Panc1 (cell line): ENCODE measurements at places on chromosomes 11 and 22.

GRCh38 chr11:18295316-18295715 is 26.6 kb downstream of the HPS5 start:
- no peak for DNase-seq

DNA sequence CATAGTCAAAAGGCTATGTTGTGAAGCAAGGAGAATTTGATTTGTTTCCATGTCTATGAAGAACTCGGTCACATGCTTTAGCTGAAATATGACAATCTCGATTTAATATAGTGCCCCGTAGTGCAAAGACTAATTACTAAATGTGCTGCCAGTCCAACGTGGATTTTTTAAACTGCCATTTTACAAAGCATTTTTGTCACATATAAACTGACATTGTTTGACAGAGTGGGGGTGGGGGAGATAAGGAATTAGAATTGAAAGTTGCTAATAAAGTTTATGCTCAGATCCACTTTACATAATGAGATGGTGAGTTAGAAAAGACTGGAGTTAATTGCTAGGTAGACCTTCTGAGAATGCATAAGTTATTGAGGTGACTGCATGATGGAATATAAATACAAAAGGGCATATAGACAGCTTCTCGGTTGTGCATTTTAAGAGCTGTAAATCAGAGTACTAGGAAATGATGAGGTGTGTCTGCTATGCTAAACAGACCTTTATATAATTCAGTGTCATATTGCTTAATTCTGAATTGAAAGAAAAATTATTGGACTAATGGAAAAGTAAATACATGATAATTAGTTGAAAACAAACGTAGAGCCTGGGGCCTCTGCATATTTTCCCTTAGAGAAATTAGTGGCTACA is 158.9 kb upstream of the MTNR1B start:
- no peak for DNase-seq

DNA sequence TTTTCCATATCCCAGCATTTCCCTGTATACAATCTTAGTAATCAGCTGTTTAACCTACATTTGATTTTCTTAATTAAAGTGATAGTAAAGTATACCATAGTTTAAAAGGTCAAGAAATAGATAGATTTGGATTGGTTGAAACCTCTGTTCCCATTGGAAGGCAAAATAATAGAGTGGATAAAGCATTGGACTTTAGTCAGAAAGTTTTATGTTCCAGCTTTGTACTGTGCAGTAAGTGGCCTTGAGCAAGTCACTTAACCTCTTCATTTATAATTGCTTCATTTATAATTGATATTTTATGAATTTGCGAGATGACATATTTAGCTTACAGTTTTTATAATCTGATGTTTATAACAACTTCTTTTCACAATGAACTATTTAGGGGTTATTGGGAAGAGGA is 3.6 kb downstream of the ZFP91 start:
- no peak for DNase-seq

GRCh38 chr11:17161515-17161914 is 46.3 kb downstream of the PIK3C2A start:
- DNase-seq, result no peak

GRCh38 chr22:31588970-31589675 is 72.9 kb downstream of the PISD start:
- no peak for DNase-seq

GRCh38 chr11:84471501-84471900 is 1155.6 kb downstream of the DLG2 start:
- DNase-seq, result no peak

DNA sequence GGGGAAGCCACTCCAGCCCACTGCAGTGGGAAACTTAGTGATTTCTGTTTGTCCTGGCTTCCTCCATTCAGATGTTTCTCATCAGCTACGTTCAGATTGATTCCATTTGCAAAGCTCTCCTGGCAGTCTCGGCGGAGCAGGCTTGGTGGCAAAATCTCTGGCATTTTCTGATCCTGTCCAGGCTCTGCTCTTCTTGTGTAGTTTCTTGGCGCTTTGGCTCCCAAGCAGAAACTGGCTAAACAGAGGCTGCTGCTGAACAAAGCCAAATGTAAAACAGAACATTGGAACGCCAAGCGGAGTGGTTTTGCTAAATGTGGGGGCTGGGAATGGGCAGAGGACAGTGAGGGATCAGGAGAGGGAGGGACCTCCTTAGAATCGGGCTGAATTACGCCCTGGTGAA is 36.7 kb downstream of the ADAMTS8 start:
- DNase-seq, result no peak

DNA sequence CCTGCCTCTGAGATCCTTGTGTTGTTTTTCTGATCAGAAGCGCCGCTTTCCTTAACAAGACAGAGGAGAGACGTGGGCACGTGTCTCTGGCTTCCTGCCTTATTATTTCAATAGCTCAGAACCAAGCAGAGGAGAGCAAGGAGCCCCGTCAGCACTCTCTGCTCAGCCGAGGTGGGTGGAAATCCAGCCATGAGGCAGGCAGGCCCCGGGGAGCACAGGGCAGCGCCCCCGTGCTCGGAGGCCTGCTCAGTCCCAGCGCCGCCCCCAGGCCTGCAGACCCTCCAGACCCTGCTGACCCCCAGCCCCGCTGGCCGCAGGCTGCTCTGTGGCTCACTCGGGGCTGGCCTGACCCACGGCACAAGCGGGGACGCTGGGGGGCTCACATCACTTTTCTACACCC is 162.8 kb downstream of the BRD1 start:
- no peak for DNase-seq

GRCh38 chr11:107592231-107592590 is 1.3 kb downstream of the ELMOD1 start:
- DNase-seq, result no peak

DNA sequence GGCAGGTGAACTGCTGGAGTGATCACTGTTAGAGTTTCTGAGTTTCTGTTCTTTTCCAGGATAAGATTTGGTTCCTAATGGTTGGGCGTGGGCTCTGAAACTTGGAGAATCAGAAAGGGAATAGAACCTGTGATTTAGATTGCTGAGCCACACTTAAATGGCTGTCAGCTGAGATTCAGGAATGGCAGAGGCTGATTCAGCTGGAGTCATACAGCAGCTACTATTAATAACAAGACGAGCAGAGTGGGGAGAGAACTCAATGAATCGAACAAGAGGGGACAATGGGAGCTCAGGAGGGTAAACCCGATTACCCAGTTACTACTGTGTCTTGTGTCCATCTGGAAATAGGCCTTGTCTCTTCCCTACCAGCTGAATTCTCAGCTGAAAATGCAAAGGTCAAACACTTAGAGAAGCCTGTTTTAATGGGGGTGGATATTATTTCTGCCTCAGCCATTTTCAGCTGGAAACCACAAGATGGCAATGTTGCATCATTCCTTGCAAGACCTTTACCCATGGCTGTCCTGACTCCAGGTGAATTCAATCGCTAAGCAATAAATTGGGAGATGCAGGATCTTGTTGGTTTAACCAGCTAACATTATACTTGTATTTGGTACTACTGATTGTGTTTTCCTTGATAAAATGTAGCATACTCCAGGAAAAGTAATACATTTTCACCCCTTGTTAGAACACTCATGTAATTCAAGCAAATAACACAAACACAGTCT is 104.5 kb upstream of the RAG2 start:
- DNase-seq, result peak; percentile 53

DNA sequence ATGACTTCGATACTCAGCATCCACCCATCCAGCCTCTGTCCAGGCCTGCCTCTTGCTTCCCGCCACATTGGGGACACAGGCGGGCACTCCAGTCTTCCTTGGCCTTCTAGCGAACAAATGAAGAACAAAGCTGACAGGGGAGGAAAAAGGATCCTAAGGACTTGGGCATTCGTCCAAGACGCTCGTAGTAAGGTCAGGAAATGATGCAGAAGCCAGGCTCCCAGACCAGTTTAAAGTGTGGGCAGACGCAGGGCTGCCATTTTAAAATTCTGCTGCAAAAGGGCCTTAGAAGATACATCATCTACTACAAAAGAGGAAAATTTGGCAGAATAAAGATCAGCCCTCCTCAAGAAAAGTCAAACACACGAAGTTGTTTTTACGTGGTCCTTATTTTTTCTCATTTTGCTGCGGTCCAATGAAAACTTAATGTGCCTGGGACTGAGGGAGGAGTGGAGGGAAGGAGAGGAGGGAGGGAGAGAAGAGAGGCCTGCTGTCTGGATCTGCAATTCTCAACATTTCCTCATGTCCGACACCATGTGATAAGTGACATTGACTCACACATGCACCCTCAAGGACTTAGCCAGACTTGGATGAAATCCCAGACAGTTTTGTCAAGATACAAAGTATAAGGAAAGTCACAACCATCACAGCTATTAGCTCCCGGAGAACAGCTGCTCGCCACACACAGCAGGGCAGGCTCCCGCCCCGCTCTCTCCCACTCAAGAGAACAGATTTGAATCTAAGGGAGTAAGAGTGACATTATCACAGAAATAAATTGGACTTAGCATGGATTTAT is 5.7 kb downstream of the DNAL4 start:
- DNase-seq, result no peak

- no peak for DNase-seq
Observed at GRCh38 chr22:45502215-45503049, at the start of gene FBLN1. Gene FBLN1 (plus strand): TSS chr22:45502883. CDS start chr22:45502986, 103 bp downstream.

GRCh38 chr22:39374191-39374590 is 24.4 kb downstream of the SYNGR1 start:
- no peak for DNase-seq

DNA sequence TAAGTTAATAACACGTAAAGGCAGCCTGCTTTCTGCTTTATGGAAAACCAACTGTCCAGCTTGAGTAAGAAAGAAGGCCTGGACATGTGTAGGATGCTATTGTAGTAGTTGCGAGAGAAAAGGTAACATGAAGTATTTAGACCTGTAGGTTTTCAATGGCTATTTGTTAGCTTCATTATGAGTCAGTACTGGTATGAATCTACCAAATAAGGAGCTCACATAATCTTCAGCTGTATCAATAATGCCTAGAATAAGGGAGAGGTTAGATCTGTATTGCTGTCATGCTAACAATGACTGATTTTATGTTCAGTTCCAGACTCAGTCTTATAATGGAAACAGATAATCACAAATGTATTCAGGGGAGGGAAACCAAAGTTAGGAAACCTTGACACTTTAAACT is 550.3 kb downstream of the CNTN5 start:
- no peak for DNase-seq

- no peak for DNase-seq
Observed at GRCh38 chr11:122099374-122100036, 16.5 kb downstream of the BLID start.

- no peak for DNase-seq
Observed at GRCh38 chr22:38602166-38602565, 32.2 kb upstream of the DMC1 start.

DNA sequence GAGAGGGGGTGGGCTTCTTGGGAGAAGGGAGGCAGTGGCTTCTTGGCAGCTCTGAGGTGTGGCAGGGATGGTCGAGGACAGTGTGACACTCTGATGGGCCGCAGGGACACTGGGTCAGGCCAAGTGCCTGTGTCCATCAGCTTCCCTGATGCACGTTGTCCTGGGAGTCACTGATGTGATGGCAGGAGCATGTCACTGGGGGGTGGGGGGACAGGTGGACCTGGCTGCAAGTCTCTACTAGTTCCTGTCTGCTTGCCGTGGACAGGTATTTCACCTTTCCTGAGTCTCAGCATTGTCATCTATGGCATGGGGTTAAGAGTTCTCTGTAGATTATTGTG is 592.9 kb downstream of the TBC1D22A start:
- DNase-seq, result no peak

- DNase-seq, result no peak
Observed at GRCh38 chr11:58801974-58802545, 42.4 kb downstream of the GLYATL2 start.

DNA sequence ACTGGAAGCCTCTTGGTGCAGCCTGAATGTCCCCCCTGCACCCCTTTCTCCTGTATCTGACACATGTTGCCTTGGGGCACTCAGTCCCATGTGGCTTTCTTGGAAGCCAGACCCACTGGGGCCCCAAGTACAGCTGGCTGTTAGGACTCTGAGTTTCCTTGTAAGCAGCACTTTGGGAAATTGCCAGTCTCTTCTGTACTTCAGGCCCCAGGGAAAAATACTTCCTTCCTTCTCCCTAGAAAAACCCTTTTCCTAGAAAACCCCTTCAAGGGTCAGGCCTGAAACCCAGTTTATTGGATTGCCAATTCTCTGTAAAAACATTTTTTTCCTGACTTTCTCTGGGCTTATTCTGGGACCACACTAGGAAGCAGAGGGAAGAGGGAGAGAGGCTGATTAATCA is 360.3 kb downstream of the TENM4 start:
- DNase-seq, result no peak

- no peak for DNase-seq
Observed at GRCh38 chr22:37300551-37301017, 18.3 kb downstream of the CYTH4 start.

GRCh38 chr11:911031-911889 is 650 bp upstream of the CHID1 start:
- DNase-seq, result no peak

DNA sequence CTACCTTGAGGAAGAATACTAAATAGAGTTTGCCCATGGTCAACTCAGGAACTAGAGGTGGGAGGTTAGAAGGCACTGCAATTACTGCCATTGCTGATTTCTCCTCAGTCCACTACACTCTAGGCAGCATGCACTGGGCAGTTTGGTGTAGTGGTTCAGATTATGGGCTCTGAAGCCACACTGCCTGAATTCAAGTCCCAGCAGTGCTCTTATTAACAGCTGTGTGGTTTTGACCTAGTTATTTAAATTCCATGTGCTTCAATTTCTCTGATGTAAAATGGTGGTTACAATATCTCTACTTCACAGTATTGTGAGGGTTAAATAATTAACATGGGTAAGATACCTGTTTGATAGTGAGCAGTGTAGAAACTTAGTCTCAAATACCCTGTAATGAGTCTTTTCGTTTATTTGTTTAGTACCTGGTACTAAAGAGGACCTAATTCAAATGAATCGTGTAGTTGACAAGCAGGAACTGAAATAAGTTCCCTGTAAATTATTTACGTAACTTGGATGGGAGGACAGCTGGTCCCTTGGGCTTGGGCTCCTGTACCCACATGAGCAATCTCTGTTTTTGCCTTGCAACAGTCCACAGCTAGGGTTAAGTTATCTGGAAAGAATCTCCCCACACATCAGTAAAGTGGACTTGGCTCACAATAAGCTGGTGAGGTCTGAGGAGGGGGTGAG is 17.8 kb downstream of the PRR5L start:
- DNase-seq, result no peak

GRCh38 chr11:114228435-114229411 is 67.5 kb upstream of the NNMT start:
- no peak for DNase-seq

DNA sequence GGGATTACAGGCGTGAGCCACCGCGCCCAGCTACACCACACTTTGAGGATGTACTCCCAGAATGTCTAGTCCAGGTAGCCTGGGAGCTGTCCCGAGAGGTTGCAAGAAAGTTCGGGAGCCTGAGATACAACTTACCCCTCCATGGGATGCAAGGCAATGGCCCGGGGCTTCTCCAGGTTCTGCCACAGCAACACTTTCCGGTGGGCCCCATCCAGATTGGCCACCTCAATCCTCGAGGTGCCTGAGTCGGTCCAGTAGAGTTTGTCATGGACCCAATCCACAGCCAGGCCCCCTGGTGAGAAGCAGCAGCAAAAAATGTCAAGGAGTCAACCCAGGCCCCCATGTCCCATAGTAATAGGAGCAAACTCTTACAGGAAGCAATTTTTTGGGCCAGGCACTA is 25.5 kb downstream of the LRP4 start:
- DNase-seq, result no peak

GRCh38 chr22:24236656-24237055 is 8.2 kb downstream of the GGT5 start:
- no peak for DNase-seq
